Chondrocyte (in vitro differentiated cells): ENCODE measurements at places on chromosomes 4 and X. TPM values are rescaled to one million over a fixed set of nuclear protein-coding genes. Genes with fewer than 3 reads are reported as not detected.

GRIA3 gene
- 1.6 TPM in 1 of 3 replicates, not detected in the others for total RNA-seq

ADAM29 gene
- not detected in 3 replicates for total RNA-seq

DDX60 gene
- 4.2 to 7.1 TPM (median 5.9 TPM) in 3 replicates for total RNA-seq

SYTL5 gene
- 0.26 to 0.92 TPM (median 0.27 TPM) in 3 replicates for total RNA-seq

TKTL2 gene
- not detected in 3 replicates for total RNA-seq

TMSB15B gene
- 6.8 to 12.5 TPM (median 9.7 TPM) in 3 replicates for total RNA-seq

TRPC3 gene
- total RNA-seq, result 0.20 to 0.39 TPM in 2 of 3 replicates, not detected in the other

LARP7 gene
- total RNA-seq, result 26.5 to 33.9 TPM (median 27.9 TPM) in 3 replicates

SMR3B gene
- not detected in 3 replicates for total RNA-seq

GRCh38 chr4:25842229-25842845 is 20.5 kb downstream of the SEL1L3 start:
- peaks cover 8% of the 10 kb centered on the region for H3K36me3 ChIP-seq
- DNase-seq, result no peak
- H3K27ac ChIP-seq, result no peak overlapping the region
- H3K4me3 ChIP-seq, result no peak overlapping the region
- no peaks in the 10 kb centered on the region for H3K27me3 ChIP-seq

DNA sequence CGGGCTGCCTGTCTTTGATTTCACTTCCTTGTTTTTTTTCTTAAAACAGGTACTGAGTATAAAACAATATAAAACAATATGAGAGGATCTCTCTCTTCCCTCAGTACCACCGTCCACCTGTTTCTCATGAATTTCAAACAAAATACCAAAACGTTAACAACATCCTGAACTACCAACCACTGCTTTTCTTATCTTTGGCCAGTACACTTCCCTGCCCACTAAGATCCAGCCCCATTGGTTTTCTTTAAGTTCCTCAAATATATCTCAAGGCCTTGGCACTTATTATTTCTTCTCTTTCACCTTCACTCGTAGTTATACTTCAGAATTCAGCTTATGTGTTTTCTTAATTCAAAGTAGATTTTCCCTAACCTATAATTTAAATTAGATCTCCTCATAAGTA is 370.2 kb upstream of the GRIA3 start:
- no peak overlapping the region for H3K27ac ChIP-seq
- no peaks in the 10 kb centered on the region for H3K4me1 ChIP-seq
- H3K36me3 ChIP-seq, result no peaks in the 10 kb centered on the region

GRCh38 chr4:60857130-60857753 is 342.9 kb upstream of the ADGRL3 start:
- H3K27ac ChIP-seq, result no peak overlapping the region
- H3K36me3 ChIP-seq, result no peaks in the 10 kb centered on the region
- H3K4me3 ChIP-seq, result no peak overlapping the region
- DNase-seq, result no peak
- no peaks in the 10 kb centered on the region for H3K27me3 ChIP-seq

DNA sequence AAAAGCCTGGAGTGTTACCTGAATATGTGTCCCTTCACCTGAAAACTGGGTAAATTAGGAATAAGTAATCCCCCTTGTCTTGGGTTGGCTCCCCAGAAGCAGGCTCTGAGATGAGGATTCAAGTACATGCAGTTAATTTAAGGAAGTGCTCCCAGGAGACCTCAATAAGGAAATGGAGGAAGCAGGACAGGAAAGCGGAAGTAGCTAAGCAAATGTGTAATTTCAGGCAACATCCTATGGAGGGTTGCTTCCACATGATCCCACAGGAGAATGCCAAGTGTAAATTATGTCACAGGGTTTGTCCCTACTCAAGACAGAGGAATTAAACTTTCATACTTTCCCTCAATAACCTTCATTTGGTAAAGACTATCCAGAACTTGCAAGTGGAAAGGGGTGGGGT is 48.1 kb upstream of the ARHGEF6 start:
- H3K4me3 ChIP-seq, result no peak overlapping the region
- no peak overlapping the region for H3K27ac ChIP-seq
- DNase-seq, result no peak
- peaks cover 2% of the 10 kb centered on the region for H3K36me3 ChIP-seq
- no peaks in the 10 kb centered on the region for H3K4me1 ChIP-seq
- H3K27me3 ChIP-seq, result no peaks in the 10 kb centered on the region

- peaks cover 22% of the 10 kb centered on the region for H3K4me1 ChIP-seq
- no peaks in the 10 kb centered on the region for H3K36me3 ChIP-seq
- H3K27me3 ChIP-seq, result no peaks in the 10 kb centered on the region
- H3K4me3 ChIP-seq, result no peak overlapping the region
Observed at GRCh38 chr4:95084584-95084983, 326.8 kb downstream of the BMPR1B start.

DNA sequence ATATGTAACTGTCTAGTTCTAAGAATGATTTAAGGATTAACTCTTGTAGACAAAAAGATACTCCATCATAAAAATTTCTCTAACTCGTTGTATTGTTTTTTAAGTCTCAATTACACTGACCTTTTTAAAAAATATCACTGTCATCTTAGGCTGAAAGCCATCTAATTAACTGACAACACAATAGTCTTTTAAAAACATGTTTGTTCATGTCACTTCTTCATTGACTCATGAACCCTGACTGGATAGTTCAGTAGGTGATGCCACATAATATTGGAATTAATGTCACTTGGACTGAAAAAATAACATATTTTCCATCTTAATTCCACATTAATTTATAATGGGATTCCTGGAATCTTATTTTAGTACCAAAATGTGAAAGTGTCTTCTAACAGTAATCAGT is 179.3 kb downstream of the ADGRL3 start:
- DNase-seq, result no peak
- H3K4me3 ChIP-seq, result no peak overlapping the region
- no peak overlapping the region for H3K27ac ChIP-seq

- peak overlapping the region; percentile 96 for H3K27ac ChIP-seq
- DNase-seq, result no peak
- H3K36me3 ChIP-seq, result no peaks in the 10 kb centered on the region
- H3K27me3 ChIP-seq, result peaks cover 2% of the 10 kb centered on the region
Observed at GRCh38 chrX:120244395-120244734, 6.2 kb upstream of the ZBTB33 start.

DNA sequence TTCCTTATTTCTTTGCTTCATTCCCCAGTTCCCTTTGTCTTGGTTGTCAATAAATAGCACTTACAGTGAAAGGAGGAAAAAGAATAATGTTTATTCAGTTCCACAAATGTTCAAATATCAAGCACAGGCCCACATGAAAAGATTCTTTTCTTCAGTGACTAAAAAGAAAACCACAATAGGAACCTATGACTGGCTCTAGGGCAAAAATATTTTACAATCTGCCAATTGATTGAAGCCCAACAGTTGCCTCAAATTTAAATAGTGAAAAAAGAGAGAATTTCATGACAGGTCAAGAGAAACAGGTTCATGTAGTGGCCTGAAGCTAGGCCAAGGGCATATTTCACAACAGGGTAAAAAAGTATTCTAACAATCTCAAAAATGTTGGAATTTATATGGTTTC is 553.8 kb downstream of the CENPC start:
- H3K27ac ChIP-seq, result no peak overlapping the region
- H3K27me3 ChIP-seq, result no peaks in the 10 kb centered on the region
- no peaks in the 10 kb centered on the region for H3K36me3 ChIP-seq
- peaks cover 6% of the 10 kb centered on the region for H3K4me1 ChIP-seq

DNA sequence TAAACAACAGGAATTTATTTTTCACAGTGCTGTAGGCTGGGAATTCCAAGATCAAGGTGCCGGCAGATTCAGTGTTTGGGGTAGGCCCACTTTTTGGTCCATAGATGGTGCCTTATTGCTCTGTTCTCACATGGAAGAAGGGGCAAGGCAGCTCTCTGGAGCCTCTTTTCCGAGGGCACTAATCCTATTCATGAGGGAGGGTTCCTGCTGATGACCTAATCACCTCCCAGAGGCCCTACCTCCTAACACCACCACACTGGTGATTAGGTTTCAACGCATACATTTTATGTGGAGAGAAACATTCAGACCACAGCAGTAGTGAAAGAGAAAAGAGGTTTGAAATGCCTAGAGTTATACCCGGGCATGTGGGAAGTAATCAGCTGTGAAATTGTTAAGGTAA is 1.4 kb upstream of the POLA1 start:
- DNase-seq, result no peak
- H3K4me3 ChIP-seq, result no peak overlapping the region
- H3K27me3 ChIP-seq, result peaks cover 1% of the 10 kb centered on the region
- no peak overlapping the region for H3K27ac ChIP-seq

- H3K27me3 ChIP-seq, result no peaks in the 10 kb centered on the region
- DNase-seq, result no peak
- H3K4me3 ChIP-seq, result no peak overlapping the region
- no peaks in the 10 kb centered on the region for H3K4me1 ChIP-seq
- H3K36me3 ChIP-seq, result no peaks in the 10 kb centered on the region
- no peak overlapping the region for H3K27ac ChIP-seq
Observed at GRCh38 chrX:34943235-34943634, 639 bp downstream of the FAM47B start.

GRCh38 chr4:89773805-89774204 is 63.2 kb downstream of the SNCA start:
- peaks cover 4% of the 10 kb centered on the region for H3K36me3 ChIP-seq
- no peaks in the 10 kb centered on the region for H3K4me1 ChIP-seq
- no peaks in the 10 kb centered on the region for H3K27me3 ChIP-seq
- H3K27ac ChIP-seq, result no peak overlapping the region

DNA sequence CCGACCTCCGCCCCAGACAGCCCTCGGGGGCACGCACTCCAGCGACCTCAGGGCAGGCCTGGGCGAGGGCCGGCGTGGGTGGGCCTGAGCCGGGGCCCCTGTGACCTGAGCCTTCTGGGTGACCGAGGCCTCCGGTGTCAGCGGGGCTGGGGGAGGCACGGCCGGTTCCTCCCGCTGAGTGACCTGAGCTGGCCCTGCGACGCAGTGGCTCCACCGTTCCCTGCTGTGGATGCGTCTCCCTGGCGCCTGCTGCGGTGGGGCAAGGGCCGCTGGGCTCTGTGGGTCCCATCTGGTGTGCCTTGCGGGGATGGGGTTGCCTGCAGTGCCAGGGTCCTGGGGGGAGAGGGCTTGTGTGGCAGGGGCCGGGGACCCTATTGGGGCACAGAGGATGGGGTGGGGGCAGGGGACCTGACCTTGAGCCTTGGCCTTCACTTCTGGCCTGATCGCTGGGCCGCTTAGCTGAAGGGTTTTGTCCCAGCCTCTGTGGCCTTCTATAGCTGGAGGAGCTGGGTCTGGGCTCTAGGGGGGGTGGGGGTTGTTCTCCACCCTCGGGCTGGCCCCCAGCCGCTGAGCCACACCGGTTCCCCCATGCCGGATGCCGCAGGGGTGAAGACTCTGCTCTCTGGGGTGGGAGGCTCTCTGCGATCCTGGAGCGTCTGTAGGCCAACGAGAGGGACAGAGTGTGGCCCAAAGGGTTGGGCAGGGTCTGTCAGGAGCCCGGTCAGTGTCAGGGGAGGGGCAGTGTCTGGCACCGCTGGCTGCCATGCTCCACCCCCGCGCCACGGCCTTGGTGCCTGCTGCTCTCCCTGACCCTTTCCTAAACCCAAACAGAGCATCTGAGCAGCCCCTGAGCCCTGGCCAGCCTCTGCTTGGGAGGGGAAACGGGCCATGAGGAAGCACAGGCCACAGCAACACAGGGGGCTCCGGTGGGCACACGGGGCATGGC is 2.3 kb downstream of the NAT8L start:
- no peak overlapping the region for H3K27ac ChIP-seq
- peaks cover 13% of the 10 kb centered on the region for H3K27me3 ChIP-seq
- H3K4me3 ChIP-seq, result no peak overlapping the region

GRCh38 chrX:31590581-31591114 is 518.8 kb upstream of the FTHL17 start:
- no peak for DNase-seq
- peak overlapping the region; percentile 62 for H3K27ac ChIP-seq
- no peaks in the 10 kb centered on the region for H3K36me3 ChIP-seq

DNA sequence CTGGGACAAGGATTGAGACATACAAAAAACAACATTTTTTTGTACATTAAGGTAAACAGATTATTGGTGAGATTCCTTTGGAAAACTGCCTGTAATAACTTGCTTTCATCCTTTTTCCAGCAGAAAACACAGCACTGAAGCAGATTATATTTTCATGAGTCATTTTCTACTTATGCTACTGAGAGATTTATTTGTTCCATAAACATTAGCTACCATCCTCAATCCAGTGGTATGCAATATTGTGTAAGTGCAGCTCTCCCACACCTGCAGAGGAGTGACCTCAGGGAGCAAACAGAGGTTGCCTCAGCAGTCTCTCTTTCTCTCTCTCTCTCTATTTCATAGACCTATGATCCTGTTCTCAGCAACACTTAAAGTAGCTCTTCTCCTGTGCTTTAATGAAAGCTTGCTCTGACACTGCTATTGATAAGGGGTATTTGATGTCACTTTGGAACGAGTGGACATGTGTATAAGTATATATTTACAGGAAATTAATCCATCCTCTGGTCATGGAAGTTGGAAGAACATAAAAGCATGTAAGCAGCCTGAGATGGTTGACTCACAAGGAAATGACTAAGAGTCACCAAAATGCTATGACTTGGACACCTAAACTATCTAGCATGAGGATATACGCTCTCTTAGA is 163.7 kb upstream of the SPANXC start:
- no peak for DNase-seq
- no peak overlapping the region for H3K4me3 ChIP-seq
- no peaks in the 10 kb centered on the region for H3K36me3 ChIP-seq
- H3K27ac ChIP-seq, result peak overlapping the region; percentile 66
- no peaks in the 10 kb centered on the region for H3K27me3 ChIP-seq

DNA sequence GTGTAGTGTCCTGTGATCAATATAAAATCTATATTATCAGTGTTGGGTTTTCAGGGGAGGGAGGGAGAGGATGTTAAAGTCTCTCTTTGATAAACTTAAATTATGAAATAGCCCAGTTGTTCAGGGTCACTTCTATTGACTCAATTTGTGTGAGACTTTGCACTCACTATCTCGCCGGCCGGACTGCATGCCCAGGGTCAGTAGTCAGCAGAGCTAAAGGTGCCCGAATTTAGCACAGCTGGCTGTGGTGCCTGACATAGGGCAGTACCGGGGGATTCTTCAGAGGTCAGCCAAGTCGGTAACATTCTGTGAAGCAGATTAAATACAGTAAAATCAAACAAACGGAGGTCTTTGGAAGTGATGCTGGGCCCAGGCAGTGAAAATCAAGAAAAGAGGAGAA is 19.2 kb downstream of the GABRQ start:
- H3K4me1 ChIP-seq, result no peaks in the 10 kb centered on the region
- no peaks in the 10 kb centered on the region for H3K36me3 ChIP-seq
- no peak for DNase-seq
- no peak overlapping the region for H3K27ac ChIP-seq

DNA sequence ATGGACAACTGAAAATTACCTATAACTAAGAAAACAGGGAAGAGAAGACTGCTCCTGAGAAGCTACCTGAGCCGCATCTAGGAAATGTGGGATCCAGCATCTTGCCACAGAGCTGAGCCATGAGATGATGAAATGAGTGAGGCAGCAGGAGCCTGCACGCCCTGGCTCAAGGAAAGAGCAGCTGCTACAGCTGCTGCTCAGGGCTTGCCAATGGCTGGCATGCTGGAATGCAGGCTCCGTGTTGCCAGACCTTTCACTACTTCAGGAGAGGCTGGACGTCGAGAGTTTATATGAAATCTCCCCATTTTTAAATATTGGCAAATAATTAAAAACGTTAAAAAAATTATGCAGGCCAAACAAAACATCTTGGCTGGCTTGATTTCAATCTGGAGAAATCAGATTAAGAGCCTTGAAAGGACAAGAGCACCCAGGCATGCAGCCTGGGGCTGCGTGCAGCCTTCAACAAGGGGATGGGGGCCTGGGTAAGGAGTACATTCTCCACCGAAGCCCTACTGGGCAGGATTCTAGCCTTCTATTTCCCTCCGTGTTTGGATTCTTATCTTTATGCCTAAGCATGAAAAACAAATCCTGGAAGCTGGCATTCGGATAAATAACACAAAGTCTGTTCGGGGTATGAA is 227.6 kb downstream of the NR3C2 start:
- H3K27ac ChIP-seq, result no peak overlapping the region
- no peak for DNase-seq
- H3K4me3 ChIP-seq, result no peak overlapping the region
- peaks cover 16% of the 10 kb centered on the region for H3K27me3 ChIP-seq
- H3K4me1 ChIP-seq, result no peaks in the 10 kb centered on the region
- no peaks in the 10 kb centered on the region for H3K36me3 ChIP-seq
